ENCODE measurements at places on chromosomes 6 and 20.

DNA sequence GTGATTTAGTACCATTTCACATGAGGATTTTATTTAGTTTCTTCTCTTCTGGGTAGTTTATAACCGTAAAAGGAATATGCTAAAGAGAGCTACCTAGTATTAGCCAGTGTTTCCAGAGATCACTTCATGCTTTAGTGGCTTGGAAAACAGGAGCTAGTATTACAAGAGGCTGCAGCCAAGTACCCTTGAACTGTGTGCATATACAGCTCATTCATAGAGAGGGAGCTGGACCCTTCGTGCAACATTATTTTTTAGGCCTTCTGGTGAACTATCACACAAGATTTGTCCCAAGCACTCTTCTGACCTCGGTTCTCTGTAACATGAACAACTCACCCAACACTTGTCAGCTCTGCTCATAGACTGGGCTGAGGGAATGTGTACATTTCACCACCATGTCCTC is 74.9 kb upstream of the RIN2 start:
- DNase-seq, result no peak

GRCh38 chr20:57241363-57241991 is 25.0 kb downstream of the BMP7 start:
- DNase-seq, result no peak

- no peak for DNase-seq
Observed at GRCh38 chr20:11136691-11137090, 462.9 kb upstream of the JAG1 start.

DNA sequence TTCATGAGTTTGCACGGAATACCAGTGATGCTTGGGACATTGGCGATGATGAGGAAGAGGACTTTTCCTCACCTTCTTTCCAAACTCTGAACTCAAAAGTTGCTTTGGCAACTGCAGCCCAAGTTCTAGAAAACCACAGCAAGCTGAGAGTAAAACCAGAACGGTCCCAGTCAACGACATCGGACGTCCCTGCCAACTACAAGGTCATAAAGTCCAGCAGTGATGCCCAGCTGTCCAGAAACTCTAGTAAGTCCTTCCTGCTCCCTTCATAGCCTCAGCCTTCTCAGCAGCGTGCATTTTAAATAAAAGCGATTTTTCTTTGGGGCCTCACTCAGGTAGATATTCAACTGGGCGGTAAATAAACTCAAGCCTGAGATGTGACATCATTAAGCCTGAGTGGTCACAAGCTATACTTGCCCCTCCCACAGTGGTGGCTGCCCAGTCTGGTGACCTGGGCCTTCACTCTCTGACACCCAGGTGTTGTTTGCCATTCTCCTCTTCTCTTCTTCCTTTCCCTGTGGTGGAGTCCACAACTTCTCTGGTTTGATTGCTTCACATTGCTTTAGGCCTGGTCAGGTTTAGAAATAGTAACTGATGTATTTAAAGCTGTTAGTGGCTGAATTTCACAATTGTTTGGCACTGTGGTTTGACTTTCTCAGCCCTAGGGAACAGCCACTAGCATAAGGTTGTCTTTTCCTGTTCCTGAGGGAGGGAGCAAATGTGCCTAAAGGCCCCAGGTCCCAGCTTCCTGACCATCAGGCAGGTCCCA is 21.6 kb upstream of the TMEM217 start:
- peak; percentile 92 for DNase-seq

- DNase-seq, result peak; percentile 91
Observed at GRCh38 chr20:50987493-50988210, 29.0 kb downstream of the MOCS3 start.

- no peak for DNase-seq
Observed at GRCh38 chr6:1820714-1821113, 211.0 kb downstream of the FOXC1 start.

DNA sequence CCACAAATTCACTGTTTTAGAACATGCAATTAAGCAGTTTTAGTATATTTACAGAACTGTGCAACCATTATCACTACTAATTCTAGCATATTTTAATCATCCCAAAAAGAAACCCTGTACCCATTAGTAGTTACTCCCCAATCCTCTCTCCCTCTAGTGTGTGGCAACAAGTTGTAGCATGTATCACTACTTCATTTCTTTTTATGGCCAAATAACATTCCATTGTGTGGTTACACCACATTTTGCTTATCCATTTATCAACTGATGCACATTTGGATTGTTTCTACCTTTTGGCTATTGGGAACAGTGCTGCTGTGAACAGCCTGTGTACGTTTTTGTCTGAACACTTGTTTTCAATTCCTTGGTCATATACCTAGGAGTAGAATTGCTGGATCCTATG is 31.5 kb upstream of the FKBP1A start:
- DNase-seq, result no peak

DNA sequence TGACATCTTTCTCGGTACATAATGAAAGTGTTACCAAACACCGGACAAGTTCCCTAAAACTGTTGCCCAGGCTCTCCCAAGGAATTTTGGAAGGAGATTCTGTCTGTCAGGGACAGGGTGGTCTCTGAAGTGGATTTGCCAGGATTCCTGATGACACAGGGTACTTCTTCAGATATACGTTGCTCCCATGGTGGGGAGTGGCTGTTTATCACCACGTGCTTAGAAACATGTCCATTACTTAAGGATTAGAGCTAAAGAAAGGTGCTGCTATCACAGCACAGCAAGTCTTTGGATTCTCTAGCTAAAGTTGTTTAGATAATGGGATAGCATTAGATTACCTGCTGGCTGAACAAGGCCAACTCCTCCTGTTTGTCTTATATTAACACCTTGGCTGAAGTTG is 6.3 kb downstream of the SPINT3 start:
- DNase-seq, result no peak

GRCh38 chr6:21847711-21848480 is 254.3 kb downstream of the SOX4 start:
- DNase-seq, result no peak

DNA sequence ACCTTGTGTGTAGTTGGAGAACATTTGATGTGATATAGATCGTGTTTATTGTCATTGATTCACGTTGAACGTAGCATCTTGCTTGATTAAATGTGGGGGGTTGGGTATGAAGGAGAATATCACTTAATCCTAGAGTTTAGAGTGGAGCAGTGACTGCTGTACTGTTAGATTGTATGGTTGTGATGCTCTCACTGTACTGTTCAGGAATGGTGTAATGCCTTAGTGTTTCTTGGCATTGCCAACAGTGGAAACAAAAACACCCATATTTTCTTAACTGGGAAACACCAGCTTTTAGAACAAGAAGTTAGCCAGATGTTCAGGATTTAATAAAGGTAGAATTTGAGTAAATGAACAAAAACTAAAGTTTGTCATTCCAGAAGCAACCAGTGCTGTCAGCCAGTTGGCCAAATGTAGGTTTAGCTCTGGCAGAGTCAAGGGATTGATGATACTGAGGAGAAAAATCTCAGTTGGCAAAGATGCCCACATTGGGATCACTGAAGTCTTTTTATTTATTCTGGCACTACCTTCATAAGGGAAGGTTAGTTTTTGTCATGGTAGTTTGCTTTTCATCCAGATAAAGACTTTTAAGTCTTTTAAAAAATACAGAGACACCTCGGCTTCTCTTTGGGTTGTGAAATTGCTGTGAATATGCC is 129.9 kb downstream of the JARID2 start:
- no peak for DNase-seq

- DNase-seq, result peak; percentile 48
Observed at GRCh38 chr6:133248241-133249001, 7.3 kb downstream of the EYA4 start.

- no peak for DNase-seq
Observed at GRCh38 chr6:80482056-80482455, 375.6 kb downstream of the BCKDHB start.

DNA sequence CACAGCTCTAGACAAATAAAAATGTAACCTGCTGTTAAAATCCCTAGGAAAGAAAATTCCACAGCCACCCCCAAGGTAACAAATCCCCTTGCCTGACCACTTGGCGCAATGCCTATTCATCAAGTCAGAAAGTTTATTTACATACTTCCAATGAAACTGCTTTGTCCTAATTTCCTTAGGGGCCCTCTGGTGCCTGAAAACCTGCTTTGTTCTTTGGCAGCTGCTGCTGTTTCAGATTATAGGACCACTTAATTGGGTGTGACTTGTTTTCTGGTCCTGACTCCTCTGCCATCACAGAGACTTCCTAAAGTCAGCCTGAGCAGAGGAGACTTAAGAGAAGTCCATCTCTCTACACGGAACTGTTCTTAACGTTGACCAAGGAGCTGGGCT is 323.6 kb downstream of the UBE3D start:
- DNase-seq, result no peak

DNA sequence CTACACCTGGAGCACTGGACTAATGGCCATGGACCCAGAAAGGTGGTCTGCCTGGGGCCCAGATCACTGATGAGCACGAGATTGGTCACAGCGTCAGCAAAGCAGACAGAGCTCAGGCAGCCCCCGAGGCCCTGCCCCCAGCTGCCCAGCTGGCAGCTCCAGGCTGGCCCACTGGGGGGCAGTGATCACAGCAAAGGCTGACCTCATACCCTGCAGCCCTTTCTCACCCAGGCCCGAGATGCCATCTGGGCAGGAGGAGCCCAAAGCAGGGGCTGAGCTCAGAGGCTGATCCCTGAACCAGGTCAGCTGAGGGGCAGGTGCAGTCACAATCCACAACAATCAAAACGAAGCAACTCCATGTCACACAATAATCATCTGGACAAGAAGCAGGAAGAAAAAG is 4.1 kb downstream of the MAP1LC3A start:
- no peak for DNase-seq
